ENCODE measurements at places on chromosomes 2 and 18.

GRCh38 chr18:9924371-9924943 lies 10.6 kb downstream of the VAPA start:
- DNase-seq: no peak

DNA sequence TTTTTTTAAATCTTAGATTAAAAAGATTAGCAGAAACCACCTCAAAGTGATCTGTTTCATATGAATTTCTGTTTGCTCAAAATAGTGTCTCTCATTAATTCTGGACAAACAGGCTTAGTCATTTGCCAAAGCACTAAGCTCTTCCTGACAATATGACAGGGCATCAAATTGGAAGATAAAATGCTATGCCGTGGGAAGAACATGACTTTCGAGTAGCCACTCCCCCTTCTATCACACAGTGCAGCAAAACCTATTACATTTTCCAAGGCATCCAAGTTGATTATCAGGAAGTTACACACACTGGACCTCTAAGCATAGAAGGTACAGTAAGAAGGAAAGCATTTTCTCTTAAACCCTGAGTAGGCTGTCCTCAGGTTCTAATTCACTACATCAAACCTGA lies 89.5 kb downstream of the STK39 start:
- no peak for DNase-seq

DNA sequence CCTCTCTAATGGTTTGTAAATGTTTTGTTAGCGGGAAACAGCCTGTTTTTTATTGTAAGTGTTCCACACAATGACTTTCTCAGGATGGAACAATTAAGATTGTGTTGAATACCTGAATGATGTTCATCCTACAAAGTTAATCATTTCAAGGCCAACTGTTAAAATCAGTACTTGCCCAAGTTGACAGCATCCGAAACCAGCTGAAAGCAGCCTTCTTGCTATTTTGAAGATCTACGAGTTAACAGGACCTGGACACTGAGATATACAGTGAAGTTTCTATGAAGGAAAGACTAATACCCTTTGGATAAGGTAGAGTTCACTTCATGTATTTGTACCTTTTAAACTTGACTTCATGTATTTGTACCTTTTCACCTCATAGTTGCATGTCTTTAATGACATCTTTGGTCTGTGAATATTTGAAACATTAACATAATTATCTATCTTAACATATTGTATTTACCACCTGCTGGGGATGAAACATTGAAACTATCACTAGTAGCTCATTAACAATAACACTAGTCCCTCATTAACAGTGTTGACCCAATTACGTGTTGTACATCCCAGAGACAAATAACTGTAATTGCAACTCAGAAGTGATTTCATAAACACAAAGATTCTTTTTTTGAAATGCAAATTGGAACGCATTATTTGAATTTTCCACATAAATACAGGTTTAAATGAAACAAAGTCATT lies 556.0 kb upstream of the MEX3C start:
- DNase-seq: no peak

GRCh38 chr2:37829202-37829601 lies 95.9 kb upstream of the RMDN2 start:
- peak; percentile 95 for DNase-seq

DNA sequence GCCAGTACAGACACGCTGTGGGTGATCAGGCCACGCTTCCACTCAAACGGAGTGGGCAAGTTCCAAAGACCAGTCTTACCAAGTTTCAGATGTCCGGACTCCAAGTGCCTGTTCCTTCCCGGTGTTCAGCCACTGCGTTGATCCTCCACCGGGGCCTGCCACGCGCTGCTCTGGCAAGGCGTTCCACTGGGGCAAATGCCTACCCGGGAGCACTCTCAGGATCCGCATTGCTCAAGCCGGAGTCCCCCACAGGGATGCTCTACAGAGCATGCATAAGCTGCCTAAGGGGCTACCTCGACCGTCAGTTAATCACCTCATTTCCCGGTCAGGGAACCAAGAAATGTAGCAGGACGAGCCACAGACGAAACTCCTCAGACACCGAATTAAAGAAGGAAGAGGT lies 37.0 kb upstream of the CLASP1 start:
- no peak for DNase-seq

DNA sequence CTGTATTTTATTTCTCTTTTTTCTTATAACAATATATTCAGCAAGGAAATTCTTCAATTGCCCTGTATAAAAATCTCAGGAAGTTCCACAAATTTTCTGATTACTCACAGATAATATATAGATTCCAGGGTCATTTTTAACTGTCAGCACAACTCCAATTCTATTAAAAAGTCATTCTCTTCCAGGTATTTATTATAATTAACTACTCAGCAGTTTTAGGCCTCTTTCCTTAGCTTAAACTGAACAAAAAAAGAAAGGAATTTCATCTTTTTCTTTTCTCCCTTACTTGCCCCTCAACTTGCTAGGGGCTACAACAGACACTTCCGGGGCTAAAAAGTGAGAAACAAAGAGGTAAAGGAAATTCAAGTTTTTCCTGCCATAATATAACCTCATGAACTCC lies 358.9 kb upstream of the LRATD1 start:
- DNase-seq: no peak

DNA sequence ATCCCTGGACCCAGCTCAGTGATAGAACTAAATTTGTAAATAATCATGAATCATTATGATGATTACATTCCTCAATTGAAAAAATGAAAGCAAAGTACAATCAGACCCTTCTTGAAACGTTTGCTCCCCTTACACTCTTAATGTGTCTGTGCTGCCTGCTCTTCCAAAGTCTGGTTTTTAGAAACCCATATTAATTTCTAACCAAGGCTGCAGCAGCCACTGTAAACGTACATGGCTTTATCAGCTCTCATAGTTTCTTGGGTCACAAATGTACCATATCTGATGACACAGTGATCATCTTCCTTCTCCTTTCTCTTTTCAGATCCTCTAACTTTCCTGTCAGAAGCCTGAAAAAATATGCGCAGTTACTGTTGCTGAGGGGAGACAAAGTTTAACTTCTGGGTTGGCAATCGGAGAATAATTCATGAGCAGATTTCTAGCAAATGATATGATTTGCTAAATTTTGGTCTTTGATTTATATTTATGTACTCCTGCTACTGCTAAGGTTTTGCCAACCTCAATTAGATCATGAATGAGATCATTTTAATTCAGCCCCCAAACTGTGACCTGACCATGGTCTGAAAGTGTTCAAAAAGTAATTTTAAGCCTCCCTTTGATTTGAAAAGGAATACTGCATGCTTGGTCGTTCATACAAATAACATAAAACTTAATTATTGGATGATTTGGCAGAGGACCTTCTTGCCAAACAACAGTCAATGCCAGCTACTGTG lies 12.3 kb downstream of the ZEB2 start:
- DNase-seq: no peak

Measured in NB4 (cell line).